ENCODE measurements at places on chromosomes 13 and 19. TPM values are rescaled to one million over a fixed set of nuclear protein-coding genes. Genes with fewer than 3 reads are reported as not detected.
A peak's percentile ranks its signal among the peaks of the same experiment; 100 is the strongest.

DNA sequence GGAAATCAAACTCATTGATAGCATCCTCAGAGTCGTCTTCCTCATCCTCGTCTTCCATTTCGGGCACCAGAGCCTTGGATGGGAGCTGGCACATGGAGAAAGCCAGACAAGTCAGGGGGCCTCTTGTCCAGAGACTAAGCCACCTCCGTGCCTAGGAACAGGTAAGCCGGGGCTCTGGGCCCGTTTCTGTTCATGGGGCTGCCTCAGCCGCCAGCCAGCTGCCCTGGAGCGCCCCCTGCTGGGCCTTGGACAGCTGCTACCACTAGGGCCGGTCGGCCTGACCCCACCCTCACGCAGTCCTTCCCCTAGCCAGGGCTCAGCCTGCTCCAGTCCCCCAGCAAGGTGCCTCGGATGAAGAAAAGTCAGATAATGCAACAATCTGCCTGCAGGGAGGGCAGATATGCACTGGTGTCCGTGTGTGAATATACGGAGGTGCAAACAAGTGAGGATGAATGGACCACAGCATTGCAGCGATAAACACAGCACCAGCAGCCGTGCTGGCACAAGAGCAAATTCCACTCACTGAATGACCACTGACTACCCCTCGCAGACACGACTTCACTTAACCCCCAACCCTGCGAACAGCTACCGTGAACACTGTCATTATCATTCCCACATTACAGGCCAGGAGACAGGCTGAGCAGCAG lies 11.9 kb upstream of the PRKD2 start:
- DNase-seq = peak; percentile 85

- DNase-seq = no peak
Measured at GRCh38 chr13:43815204-43815603, 28.4 kb upstream of the ENOX1 start.

DNA sequence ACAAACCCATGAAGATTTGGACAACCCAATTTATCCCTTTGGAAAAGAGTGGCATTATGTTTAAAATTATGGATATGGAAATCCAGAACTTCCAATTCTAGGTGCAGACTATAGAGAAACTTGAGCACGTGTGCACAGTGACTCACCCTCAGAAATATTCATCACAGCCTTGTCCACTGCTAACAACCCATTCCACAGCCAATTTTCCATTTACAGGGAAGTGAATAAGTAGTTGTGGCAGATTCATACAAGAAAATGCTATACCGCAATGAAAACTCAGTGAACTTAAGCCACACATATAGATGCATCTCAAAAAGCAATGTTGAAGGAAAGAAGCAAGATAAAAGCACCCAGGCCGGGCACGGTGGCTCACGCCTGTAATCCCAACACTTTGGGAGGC lies 133.3 kb downstream of the USP12 start:
- no peak for DNase-seq

Gene CEACAM8
- total RNA-seq = not detected

DNA sequence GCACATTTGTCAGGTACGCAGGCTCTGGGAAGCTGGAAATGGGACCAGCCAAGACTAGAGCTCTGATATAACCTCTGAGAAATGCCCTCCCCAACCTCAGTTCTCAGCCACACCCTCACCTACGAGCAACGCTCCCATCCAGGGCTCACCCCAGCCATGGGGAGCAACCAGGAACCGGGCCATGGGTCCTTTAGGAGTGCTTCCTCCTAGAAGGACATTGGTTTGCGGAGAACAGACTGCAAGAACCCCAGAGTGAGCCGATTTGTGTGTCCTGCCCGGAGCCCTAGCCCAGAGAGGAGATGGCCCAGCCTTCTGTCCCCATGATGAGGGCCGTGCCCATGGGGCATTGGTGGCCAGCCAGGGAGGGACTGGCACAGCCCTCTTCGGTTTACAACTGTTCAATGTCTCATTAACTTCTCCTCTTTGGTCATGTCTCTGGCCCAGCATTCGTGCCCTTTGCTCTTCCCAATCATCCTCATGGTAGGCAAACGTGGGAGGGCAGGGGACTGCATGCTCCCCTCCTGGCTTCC lies 32.9 kb upstream of the IGSF23 start:
- no peak for DNase-seq

Data from activated CD8-positive, alpha-beta memory T cell treated with anti-CD3 and anti-CD28 coated beads, Interleukin-2, amount 10 ng/mL, durations not matched to agents 7 days and 5 days (primary cell).